Daoy (cell line): ENCODE measurements at places on chromosomes 13 and 19. TPM values are rescaled to one million over a fixed set of nuclear protein-coding genes. Genes with fewer than 3 reads are reported as not detected.

GRCh38 chr13:102127153-102127552, 274.7 kb downstream of the FGF14 start:
- no peak for DNase-seq

The DAPK3 gene
- 133 and 135 TPM in 2 replicates for total RNA-seq

- DNase-seq: no peak
Observed at GRCh38 chr19:18708452-18709231, 25.2 kb downstream of the CRTC1 start.

The NECTIN2 gene
- 66.4 and 73.7 TPM in 2 replicates for total RNA-seq

GRCh38 chr13:107202371-107203023, 634.6 kb upstream of the ARGLU1 start:
- DNase-seq: no peak

The SSC5D gene
- 1.4 and 2.2 TPM in 2 replicates for total RNA-seq
